NCI-H460 (cell line): ENCODE measurements at places on chromosomes 3 and 15. TPM values are rescaled to one million over a fixed set of nuclear protein-coding genes. Genes with fewer than 3 reads are reported as not detected.

GRCh38 chr15:95742836-95743235, 587.7 kb upstream of the NR2F2 start:
- DNase-seq = no peak

DNA sequence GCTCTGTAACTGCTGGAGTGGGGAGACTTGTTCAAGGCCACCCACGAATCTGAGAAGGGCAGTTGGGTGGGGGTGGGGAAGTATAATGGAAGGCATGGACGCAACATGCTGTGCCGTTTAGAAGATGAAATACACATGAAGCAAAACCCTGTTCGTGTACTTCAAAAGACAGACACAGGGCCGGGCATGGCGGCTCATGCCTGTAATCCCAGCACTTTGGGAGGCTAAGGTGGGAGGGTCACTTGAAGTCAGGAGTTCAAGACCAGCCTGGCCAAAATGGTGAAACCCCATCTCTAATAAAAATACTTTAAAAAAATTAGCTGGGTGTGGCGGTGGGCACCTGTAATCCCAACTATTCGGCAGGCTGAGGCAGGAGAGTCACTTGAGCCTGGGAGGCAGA, 36.9 kb upstream of the SFMBT1 start:
- DNase-seq = no peak

The NAALADL2 gene
- total RNA-seq = 0.69 and 1.0 TPM in 2 replicates

DNA sequence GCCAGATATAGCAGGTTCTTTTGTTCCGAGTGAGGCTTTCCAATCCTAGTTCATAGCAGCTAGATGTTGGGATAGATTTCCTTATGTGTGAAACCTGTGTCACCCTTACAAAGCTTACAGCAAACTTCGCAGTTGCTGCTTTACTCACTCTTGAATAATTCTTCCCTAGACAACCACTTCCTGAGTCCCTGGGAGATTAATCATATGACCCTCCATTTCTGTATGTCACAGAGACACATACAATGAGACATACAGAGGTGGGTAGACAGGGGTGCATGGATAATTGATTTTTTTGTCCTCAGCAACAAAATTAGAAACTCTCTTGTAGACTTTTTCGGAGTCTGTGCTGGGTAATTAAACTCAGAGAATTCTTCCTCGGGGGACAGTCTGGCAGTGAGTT, 163.2 kb downstream of the NSUN3 start:
- no peak for DNase-seq

The RTP4 gene
- total RNA-seq = not detected in 2 replicates

DNA sequence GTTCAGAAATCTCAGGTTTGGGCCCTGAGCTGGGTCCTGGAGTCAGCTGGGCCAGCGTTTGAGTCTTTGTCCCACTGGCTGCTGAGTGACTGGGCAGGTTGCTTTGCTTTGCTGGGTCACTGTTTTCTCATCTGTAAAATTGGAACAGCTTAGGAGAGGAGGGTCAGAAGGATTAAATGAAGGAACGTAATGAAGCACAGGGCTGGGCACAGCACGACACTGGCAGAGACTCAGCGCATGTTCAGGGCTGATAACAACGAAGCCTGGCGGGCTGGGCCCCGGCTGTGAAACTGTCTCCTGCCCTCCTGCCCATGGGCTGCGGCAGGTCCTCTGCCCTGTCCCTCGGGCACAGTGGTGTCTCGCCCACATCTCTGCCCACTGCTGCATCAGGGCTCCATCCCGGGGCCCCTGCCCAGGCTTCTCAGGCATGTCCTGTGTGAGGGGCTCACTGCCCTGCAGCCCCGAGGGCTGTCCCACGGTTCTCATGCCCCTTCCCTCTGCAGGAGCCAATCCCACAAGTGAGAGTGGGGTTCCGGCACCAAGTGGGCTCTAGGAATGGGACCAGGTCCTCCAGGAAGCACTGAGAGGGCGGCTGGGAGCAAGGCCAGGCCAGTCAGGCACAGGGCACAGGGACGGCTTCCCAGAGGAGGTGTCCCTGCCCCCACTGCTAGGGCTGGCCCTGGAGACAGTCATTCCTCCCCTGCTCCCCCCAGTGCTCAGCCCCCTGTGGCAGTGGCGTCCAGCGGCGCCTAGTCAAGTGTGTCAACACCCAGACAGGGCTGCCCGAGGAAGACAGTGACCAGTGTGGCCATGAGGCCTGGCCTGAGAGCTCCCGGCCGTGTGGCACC, 88.0 kb downstream of the TBC1D2B start:
- DNase-seq = no peak

DNA sequence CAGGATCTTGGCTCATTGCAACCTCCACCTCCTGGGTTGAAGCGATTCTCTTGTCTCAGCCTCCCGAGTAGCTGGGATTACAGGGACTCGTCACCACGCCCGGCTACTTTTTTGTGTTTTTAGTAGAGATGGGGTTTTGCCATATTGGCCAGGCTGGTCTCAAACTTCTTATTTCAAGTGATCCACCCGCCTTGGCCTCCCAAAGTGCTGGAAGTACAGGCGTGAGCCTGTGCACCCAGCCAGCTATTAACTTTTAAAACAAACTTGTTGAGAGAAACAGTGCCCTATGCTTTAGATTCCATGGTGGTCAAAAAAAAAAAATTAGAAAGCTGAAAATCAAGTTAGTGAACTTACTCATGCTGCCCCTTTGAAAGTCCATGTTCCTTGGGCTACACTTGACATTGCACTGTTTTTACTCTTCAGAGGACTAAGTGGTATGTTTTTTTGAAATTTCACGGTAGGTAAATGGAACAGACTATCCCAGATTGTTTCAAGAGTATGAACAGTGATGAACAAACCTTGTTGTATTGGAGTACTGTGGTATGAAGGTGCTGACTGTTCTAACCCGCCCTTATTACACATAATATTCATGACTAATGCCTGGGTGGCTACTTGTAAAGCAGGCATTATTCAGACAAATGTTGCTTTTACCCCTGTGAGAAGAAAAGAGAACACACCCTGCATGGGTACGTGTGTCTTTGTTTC, 206.9 kb downstream of the KLHL25 start:
- DNase-seq = peak; percentile 26

The SLC28A1 gene
- not detected in 2 replicates for total RNA-seq

DNA sequence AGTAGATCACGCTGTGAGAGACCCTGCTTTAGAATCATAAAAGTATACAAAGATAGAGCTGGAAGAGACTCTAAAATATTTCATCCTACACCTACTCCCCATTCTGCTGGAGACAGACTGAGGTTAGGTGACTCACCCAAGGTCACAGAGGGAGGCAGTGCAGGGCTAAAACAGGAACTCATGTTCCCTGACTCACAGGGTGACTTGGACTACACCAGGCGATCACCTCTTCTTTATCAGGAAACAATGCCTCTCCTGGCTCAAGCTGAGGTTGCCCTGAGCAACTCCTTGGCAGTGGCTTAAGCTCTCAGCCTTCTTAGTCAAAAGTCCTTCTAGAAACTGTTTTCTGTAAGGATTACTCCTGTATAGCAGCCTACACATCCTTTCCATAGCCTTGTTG, 26.4 kb upstream of the TNFAIP8L3 start:
- DNase-seq = no peak

DNA sequence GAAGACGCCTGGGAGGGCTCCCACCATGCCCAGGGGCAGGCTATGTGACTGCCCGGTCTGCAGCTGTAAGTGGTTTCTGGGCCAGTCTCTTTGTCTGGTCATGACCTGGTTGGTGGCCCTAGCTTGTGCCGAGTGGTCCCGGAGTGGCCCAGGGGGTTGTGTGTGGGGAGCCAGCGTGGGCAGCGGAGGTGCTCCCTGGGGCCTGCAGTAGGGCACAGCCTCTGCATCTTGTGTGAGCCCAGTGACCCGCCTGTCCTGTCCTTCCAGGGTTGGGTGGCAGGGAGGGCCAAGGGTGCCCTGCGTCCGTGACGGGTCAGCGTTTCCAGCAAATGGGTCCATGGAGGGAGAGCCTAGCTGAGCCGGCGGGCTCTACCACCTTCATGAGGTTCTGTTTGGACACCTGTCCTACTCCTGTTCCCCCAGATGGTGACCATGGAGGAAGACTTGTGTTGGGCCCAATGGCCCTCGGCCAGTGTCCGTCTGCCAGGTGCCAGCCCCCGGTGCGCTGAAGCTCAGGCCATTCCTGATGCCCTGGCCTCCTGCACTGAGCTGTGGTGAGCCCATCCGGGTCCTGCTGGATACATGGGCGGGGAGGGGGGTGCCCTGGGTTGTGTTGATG, 215.4 kb downstream of the SNRPN start:
- no peak for DNase-seq

DNA sequence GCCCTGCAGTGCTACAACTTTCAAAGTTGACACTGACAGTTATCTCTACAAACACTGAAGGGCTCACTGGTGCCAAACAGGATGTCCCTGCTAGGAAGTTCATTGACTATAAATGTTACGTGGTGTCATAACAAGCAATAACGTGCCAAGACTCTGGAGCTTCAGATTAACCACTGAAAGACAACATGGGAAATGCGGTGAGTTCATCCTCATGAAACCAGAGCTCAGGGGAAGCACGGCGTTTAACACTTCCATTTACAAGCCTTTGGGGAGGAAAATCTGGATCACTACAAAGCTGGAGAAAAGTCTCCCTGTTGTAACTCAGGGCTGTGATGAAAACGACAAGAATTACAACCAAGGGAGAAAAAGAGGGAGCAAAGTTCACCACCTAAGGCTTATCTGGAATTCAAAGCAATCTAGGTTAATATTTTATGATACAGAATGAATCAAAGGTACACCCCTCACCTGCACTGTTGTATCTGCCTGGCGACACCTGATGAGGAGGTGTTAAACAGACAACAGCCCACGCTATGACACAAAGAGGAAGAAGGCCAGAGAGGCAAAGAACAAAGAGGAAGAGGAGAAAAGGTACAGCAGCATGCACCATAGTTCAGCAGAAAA, 27.0 kb downstream of the SHQ1 start:
- no peak for DNase-seq

DNA sequence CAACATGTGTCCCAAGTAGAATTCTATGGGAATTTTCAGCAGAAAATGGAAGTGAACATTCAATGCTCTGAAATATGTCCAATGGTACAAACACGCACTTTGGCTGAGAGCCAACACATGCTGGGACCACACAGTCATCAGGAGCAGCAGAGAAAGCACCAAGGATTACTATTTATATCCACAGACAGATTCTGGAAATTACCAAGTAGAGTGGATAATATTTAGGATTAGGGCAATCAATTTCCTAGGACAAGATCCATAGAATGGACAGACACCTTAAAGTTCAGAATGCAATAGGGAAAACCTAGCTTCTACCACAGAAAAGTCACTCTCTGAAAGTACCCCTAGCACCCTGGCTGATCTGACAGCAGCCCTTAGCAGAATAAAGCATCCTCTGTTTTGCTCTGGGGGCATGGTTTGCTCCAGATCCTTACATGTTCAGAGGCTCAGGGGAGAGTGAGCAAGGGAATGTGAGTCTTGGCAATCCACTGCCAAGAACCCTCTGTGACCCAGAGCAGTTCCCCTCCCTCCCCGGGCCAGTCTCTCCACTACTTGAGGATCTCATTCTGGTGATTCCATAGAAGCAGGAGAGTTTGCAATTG, 206.0 kb upstream of the WNT5A start:
- DNase-seq = no peak

The THPO gene
- not detected in 2 replicates for total RNA-seq

GRCh38 chr3:114071786-114072185, 15.2 kb downstream of the QTRT2 start:
- no peak for DNase-seq

DNA sequence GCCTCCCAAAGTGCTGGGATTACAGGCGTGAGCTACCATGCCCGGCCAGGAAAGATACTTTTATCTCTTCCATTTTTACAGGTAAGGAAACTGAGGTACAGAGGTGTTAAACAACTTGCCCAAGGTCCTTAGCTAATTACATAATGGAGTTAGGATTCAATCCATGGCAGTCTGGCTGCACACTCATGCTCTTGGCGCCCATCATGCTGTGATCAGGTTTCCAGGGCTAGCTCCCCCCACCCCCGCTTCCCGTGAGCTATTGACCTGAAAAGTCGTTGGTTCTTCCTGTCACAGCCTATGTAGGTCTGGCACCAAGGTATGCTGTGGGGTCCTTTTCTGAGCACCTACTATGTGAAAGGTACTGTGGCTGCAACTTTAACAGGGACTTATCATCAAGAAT, 55.9 kb upstream of the LARS2 start:
- no peak for DNase-seq

- peak; percentile 17 for DNase-seq
Observed at GRCh38 chr15:59741274-59741906, 52.3 kb upstream of the BNIP2 start.

GRCh38 chr15:34297059-34297458, 40.5 kb downstream of the SLC12A6 start:
- no peak for DNase-seq

GRCh38 chr15:76996526-76997401, 1.8 kb downstream of the PSTPIP1 start:
- DNase-seq = no peak

GRCh38 chr3:129890125-129890524, 3.4 kb downstream of the TMCC1 start:
- no peak for DNase-seq

The MESP1 gene
- total RNA-seq = 3.1 TPM in 2 replicates

The CHL1 gene
- total RNA-seq = 110 and 114 TPM in 2 replicates

- DNase-seq = no peak
Observed at GRCh38 chr3:47850564-47851410, 47.8 kb downstream of the DHX30 start.

- no peak for DNase-seq
Observed at GRCh38 chr15:72281713-72282112, 9.4 kb upstream of the PARP6 start.

The GBE1 gene
- total RNA-seq = 77.1 and 78.5 TPM in 2 replicates

GRCh38 chr3:168990621-168991020, 672.9 kb downstream of the MECOM start:
- no peak for DNase-seq

- DNase-seq = no peak
Observed at GRCh38 chr3:94082391-94082937, 19.6 kb downstream of the NSUN3 start.

The C3orf80 gene
- not detected in 2 replicates for total RNA-seq

The WDR49 gene
- 0.10 TPM in 1 of 2 replicates, not detected in the other for total RNA-seq

The C3orf85 gene
- total RNA-seq = not detected in 2 replicates

DNA sequence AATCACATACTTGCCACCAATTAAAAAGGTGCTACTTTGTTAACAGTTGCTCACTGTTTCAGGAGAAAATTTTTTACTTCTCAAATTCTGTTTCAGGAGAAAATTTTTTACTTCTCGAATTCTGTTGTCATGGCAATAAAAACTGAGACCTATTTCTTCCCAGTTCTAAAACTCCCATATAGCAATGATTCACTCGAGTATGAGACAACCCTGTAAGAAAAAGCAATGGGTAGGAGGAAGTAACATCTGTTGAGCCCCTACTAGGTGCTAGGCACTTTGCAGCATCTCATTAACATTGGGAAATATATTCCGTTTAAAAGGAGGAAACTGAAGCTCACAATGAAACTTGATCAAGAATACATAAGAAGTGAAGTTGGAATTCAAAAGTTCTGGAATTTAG, 35.1 kb upstream of the IGSF11 start:
- no peak for DNase-seq

The NANOGP8 gene
- total RNA-seq = not detected in 2 replicates

DNA sequence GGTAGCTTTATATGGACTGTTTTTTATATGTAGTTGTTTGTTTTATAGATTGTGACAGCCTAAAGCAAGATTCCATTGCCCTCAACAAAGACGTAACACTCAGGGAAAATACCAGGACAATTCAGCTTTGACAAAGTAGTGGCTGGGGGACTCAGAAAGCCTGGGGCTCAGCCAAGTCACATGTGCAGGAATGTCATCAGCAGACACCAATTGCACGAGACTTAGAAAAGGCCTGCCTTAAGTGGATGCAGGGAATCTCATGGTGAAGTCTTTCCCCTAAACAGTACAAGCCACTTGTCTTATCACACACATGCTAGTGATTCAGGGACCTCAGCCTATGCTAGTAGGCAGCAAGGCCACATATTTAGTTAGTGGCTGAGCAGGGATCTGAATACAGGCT, 381.8 kb upstream of the THBS1 start:
- DNase-seq = no peak
